Posterior vena cava (tissue), 2 donors: ENCODE measurements at places on chromosomes 13 and 19. TPM values are rescaled to one million over a fixed set of nuclear protein-coding genes. Genes with fewer than 3 reads are reported as not detected.

The ARRDC2 gene
- total RNA-seq, result 21.0 TPM

The CEACAM3 gene
- total RNA-seq, result 0.71 TPM

The SYCN gene
- total RNA-seq, result not detected

GRCh38 chr19:53328967-53329366, 4.6 kb upstream of the ZNF845 start:
- DNase-seq, result peak; percentile 90

- DNase-seq, result no peak
These were observed 278.0 kb downstream of the DACH1 start for GRCh38 chr13:71589032-71589431.

- no peak for DNase-seq
These were observed 13.8 kb downstream of the FPR1 start for GRCh38 chr19:51737924-51738323.

DNA sequence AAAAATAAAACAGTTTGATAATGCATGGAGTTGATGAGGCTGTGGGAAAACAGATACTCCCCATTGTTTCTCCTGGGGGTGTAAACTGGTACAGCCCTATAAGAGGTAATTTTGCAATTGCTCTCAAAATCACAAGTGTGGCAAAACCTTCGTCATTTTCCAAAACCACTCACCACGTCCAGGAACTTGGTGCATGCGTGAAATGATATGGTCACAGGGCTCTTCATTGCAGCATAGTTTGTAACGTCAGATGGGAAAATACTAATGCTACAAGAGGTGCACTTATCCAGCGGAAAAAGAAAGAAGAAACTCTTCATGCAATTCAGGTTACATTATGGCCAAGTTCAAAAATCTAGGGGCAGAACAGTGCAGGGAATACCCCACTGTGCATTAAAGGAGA, 11.9 kb upstream of the PLAUR start:
- DNase-seq, result no peak

DNA sequence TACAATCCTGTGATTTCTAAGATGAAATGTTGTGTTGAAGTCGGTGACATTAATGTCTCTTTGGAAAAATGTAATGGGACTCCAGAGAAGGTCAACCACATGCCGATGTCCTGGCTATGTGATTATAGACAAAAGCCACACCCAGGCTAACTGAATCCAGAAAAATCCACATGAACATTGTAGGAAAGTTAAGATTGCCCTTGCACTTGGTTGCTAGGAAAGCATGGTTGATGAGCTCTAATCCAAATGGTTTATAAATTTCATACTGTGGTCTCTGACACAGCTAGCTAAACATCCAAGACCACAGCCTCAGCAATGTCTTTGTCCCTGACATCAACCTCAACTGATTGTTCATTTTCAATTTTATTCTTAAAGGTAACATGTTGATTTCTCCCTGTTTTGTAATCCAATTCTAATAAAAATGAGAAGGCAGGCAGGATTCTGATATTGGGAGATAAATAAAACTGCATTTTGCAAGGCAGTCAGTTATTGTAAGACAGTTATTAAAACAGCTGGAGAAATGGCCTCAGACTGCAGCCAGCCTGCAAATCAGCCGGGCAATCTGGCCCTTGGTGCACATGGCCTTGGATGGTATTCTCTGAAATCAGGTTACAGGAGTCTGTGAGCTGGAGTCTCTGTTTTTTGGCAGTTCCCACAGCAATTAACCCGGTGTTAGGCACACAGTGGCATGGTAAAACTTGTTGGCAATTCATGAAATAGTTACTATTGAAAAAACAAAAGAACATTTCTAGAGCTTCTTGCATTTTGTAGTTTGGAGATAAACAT, 93.9 kb downstream of the STARD13 start:
- no peak for DNase-seq

GRCh38 chr13:48773531-48774275, 120.0 kb downstream of the CYSLTR2 start:
- no peak for DNase-seq
